ENCODE measurements at places on chromosomes 7 and 10.

GRCh38 chr7:98976396-98977185, 98.3 kb downstream of the TRRAP start:
- DNase-seq = no peak

GRCh38 chr7:1954366-1955004, 278.3 kb downstream of the MAD1L1 start:
- DNase-seq = no peak

DNA sequence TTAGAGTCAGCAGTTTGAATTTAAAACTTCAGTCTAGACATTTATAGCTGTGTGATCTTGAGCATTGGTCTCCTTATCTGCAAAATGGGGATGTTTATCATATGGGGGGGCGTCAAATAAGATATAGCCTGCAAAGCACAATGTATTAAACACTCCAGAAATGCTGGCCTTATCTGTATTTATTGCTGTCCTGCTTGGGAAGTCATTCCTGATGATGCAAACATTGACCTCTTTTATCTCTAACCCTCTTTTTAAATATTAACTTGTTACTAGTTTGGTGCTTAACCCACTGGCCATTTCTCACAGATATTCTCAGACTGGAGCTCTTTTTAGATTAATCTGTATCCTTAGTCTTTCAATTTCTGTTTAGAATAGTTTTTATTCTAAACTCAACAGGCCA, 13.2 kb downstream of the MRPS33 start:
- DNase-seq = no peak

DNA sequence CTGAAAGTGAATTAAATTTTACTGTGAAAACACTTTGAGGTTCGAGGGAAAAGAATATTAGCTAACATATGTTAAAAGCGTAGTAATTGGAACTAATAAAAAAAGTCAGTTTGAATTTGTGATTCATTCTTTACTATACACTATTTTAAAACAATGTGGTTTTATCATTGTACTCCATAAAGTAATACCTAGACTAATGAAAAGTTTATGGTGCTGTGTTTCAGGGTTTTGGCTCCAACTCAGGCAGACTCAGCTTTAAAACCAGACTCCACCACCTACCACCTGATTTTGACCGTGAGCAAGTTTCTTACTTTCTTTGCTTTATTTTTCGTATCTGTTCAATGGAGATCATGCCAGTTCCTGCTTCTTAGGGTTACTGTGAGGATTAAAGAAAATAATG, 9.2 kb upstream of the PRTFDC1 start:
- no peak for DNase-seq

DNA sequence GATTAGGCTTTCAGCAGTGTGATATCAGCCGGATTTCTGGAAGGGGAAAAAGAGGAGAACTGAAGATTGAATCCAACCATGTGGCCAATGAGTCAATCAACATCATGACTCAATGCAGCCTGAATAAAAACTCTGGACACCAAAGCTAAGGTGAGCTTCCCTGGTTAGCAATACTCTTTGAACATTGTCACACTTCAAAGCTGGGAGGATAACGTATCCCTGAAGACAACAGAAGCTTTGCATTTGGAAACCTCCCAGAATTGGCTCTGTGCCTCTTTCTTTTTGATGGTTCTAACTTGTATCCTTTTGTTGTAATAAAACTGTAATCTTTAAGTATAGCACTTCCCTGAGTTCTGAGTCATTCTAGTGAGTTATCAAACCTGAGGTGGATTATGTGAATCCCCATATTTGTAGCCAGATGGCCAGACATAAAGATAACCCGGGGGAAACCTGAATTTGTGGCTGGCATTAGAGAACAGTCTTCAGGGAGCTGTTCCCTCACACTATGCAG, 284.4 kb downstream of the IPMK start:
- DNase-seq = no peak

GRCh38 chr10:113091920-113092319, 141.9 kb downstream of the TCF7L2 start:
- no peak for DNase-seq

- no peak for DNase-seq
Observed at GRCh38 chr10:6542999-6543430, 37.1 kb downstream of the PRKCQ start.

DNA sequence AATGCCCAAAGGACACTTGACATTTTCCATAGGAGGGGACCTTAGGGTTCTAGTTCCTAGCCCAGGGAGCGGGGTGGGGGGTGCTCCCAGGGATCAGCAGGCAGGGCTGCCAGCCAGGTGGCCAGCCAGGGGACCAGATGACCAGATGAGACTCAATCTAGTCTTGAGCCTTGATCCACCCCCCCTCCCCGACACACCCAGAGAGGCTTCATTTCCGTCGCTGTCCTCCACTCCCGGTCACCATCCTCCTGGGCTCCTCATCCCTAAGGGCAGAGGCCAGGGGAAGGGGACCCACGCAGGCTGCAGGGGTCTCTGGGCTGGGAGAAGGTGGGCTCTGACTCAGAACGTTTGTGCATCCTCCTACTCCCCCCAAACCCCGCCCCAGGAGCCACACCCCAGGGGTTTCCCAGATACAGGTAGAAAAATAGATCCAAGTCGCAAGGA, 1.0 kb downstream of the STX1A start:
- DNase-seq = no peak

DNA sequence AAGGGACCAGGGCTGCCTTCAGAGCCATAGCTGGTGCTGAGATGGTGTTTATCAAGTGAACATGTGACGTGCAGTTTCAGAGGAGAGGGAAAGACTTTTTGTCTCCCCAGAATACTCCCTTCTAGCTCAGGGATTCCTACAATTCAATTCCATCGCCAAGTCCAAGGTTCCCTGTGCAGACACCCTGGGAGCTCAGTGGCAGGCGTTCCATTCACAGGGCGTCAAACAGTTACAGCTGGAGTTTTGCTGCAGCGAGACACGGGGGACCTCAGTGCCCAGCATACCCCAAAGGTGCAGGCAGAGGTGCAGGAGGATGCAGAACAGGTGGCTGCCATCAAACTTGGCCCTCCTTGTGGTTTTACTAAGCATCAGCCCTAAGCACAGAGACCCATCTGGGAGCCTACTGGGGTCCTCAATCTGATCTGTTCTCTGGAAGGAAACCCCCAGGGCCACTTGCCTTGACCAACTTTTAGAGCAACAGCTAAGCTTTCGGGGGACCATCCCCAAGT, 846 bp upstream of the CALML5 start:
- no peak for DNase-seq

- no peak for DNase-seq
Observed at GRCh38 chr10:29948881-29949355, 110.5 kb downstream of the JCAD start.

DNA sequence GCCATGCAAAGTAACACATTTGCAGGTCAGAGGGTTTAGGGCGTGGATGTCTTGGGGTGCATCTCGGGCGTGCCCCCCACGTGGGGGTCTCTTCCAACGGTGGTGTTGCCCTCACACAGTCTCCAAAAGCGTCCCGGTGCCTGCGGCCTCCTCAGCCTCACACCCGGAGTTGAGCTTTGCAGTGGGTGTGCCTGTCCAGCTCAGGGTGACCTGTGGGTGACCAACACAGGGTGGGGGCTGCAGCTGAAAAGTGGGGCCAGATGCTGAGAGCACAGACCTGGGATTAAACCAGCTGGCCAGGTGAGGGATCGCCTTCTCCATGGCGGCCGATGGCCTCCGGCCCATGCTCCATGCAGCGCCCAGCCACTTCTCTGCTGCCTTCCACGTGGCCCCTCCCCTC, 63.1 kb downstream of the PWWP2B start:
- DNase-seq = no peak

DNA sequence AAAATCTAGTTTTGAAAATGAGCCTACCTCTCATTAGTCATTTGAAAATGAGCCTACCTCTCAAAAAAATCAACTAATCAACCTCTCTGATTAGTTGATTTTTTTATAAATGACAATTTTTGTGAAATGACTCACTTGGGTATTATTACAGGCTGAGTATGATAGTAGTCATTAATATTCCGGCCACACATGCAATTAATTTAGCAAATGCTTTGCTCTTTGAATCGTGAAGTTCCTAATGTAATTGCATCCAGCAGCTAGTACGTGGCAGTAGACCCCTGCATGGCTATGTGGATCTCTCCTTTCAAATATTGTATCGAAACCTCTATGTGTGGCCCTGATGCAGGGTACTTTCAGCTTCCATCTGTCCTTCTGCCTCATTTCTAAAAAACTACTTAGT, 245.9 kb upstream of the PHYHIPL start:
- no peak for DNase-seq

- no peak for DNase-seq
Observed at GRCh38 chr7:4164556-4164955, 517.5 kb upstream of the FOXK1 start.

GRCh38 chr10:129525401-129525801, 58.4 kb downstream of the MGMT start:
- no peak for DNase-seq

DNA sequence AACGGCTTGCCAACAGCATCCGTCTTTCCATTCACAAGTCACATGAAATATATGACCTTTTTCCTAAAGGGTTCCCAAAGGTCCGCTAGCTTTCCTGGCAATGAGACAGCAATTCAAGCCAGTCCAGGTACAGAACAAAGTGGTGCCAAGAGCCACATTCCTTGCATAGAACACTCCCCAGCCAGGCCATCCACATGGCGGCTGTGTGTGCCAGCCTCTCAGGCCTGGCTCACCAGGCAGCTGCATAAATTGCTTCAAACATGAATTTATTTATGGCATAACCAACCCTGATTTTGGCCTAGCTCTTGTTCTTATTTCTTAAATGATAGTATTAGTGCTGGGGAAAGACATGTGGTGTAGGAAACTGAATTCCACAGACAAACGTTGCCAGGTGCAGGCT, 63.7 kb upstream of the CREB5 start:
- no peak for DNase-seq

GRCh38 chr10:6924166-6924565, 344.1 kb upstream of the PRKCQ start:
- DNase-seq = no peak

- DNase-seq = no peak
Observed at GRCh38 chr7:44093102-44093641, 10.8 kb upstream of the POLM start.

GRCh38 chr7:112505495-112505894, 24.7 kb downstream of the LSMEM1 start:
- DNase-seq = no peak

- DNase-seq = no peak
Observed at GRCh38 chr7:12518920-12519681, 51.4 kb upstream of the SCIN start.

GRCh38 chr7:6478186-6478585, 30.4 kb upstream of the DAGLB start:
- DNase-seq = no peak

DNA sequence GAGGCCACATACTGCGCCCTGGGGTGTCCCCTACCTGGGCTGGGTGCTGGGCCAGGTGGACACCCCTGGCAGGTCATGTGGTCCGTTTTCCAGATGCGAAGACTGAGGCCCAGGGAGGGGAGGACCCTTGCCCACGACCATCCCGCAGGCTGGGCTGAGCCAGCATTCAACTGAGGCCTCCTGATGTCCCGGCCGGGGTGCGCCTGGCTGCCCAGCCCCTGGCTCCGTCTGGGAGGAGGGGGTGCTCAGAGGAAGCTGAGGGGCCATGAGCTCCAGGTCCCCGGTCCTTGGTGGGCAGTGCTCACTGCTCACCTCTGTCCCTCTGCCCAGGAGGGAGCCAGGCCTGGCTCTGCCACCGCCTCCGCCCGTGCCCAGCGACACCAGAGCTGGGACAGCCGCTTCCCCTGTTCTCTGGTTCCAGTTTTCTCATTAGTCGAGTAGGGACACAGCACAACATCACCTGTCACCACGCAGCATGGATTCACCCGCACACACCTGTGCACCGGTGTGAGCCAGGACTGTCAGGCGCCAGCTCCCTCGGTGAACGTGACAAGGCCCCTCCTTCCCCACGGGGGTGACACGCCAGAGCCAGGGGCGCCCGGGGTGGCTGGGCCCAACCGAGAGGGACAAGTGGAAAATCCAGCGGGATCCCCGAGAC, 139.7 kb downstream of the ELFN1 start:
- no peak for DNase-seq

DNA sequence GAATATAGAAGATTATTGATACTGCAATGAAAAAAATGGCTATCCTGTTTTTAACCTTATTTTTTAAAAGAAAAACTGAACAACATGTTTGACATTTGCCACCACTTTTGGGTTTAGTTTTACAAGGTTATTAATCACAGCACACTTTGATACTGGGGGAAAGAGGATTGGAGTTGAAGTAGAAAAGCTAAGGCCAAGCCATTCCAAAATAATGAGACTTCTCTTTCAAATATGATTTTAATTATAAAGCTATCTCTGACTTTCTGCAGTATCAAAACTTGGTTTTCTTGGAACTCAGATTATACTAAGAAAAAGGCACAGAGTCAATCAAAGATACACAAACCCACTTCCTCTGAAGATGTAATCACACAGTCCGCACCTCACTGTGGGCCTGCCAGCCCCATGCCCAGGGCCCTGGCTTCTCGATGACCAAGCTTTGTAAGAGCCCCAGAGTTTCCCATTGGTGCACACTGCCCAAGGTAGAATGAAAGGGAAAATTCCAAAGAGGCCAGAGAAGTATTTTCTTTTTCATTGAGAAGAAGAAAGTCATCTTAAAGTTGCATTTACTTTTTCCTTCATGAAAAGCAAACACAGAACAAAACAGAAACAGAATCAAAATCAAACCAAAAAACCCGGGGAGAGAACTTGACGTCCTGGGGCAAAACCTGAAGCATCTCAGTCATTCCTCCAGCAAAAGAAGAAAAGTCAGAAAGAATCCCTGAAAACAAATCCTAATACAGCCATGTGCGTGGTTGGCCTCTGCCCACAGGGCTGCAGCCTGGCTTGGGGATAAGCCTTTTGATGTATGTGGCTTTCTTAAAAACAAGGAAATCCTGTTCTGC, 187.7 kb upstream of the KLF6 start:
- no peak for DNase-seq
